CD4-positive, alpha-beta T cell treated with Interferon gamma for 1 hour (primary cell): ENCODE measurements at places on chromosomes 2 and 18.

GRCh38 chr2:5521461-5521860 lies 170.7 kb upstream of the SOX11 start:
- DNase-seq: no peak

DNA sequence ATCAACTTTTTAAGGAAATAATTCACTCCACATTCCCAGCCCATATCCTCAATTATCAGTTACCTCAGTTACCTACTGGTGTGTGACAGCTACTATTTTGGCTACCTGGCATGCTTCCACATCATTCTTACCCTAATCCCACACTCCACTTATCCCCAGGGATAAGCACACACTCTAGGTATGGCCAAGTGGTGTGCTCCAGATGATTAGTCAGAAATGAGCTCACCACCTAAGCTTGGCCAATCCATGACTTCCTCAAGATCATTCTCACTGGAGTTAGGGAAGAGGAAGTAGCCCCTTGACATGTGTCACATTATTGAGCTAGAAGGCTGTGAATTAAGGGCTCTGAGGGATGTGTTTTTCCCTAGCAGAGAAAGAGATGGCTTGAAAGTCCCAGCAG lies 20.9 kb upstream of the SMAD4 start:
- no peak for DNase-seq

GRCh38 chr18:77635451-77635850 lies 385.8 kb downstream of the GALR1 start:
- DNase-seq: no peak

- no peak for DNase-seq
Observed at GRCh38 chr18:79937103-79937860, 14.2 kb downstream of the SLC66A2 start.

- DNase-seq: no peak
Observed at GRCh38 chr2:203002054-203002821, 12.4 kb upstream of the NBEAL1 start.

DNA sequence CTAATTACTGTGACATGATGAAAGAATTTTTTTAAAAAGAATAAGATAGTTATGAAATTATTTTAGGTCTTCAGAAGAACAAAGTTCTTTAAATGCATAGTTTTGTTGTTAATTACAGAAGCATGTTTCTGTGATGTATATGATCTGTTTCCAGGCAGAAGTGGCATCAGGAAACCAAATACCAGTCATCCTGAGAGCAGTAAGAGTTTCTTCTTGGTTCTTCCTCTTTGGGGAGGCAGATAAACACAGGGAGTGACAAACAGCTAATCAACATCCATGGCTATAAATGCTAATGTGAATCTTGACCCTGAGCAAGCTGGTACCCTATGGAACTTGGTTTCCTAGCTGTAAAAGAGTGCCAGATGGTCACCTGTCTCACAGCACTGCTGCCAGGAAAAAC lies 29.2 kb downstream of the WIPF1 start:
- no peak for DNase-seq

GRCh38 chr2:216572582-216573578 lies 60.3 kb upstream of the IGFBP2 start:
- DNase-seq: no peak

GRCh38 chr2:184444217-184444616 lies 154.1 kb upstream of the ZNF804A start:
- no peak for DNase-seq

DNA sequence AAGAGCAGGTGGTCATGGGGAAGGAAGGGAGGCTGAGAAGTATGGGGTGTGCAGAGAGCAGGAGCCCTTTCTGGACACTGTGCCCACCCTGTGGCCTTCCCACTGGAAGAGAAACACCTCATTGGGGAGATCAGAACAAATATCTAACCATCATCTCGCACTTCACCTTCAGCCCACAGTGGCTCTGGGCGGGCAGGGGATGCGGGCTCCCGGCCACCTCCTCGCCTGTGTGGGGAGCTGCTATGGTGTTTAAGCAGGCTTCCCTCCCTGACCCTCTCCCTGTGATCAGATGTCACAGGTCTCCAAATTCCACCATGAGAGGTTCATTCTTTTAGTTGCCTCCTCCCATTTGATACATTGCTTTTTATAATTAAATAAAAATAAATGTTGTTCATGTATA lies 5.0 kb downstream of the FBLN7 start:
- DNase-seq: no peak

- no peak for DNase-seq
Observed at GRCh38 chr18:75107931-75108276, 101.0 kb downstream of the PTGR3 start.

DNA sequence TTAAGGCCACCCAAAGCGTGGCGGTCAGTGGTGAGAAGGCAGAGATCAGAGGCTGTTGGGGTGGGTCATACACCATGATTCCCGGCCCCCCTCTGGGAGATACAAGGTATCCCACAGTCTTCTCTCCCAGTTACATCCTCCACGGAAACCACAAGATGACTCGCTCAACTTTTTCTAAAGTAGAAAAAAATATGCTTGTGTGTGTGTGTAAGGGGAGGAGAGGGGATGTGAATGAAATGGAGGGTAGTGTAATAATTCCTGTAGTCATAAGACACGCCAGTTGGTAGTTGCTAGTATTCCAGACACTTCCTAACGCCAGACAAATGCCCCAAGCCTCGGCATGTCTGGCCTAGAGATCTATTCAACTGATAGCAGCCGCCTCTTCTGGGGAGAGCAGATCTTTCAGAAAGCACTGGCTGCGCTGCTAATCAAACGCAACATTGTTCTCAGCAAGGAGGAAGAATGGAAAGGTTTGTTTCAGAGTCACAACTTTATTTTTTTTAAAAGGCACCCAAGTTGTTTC lies 143.5 kb downstream of the TGIF1 start:
- DNase-seq: no peak

DNA sequence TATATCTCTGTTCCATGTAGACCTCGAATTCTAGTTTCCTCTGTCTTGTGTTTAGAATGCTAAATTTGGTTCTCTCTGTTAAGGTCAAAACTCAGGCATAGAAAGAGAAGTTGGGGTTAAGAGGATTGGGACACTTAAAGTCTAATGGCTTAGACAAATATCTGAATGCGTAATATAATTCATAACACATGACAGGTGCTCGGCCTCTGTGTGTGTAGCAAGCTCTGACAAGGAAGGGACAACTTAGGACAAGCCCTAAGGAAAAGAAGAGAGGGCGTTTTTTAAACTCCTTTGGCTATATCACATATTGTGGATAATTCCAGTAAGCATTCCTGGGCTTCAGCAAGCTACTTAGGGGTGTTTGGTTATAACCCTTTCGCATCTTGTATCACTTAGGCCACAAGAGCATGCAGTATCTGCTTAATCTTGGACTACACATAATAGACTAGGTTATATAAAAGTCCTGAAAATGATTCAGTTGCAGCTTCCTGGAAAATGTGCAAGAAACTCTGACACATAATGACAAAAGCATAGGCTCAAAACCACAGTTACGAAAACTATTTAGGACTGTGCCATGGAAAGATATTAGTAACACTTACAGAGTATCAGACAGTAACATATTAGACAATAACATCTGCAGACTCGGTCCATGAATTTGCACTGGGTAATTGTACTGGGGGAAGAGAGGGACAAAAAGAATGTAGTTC lies 16.1 kb upstream of the CREB1 start:
- no peak for DNase-seq

- no peak for DNase-seq
Observed at GRCh38 chr2:5412001-5412400, 280.2 kb upstream of the SOX11 start.

- peak; percentile 45 for DNase-seq
Observed at GRCh38 chr18:2956056-2956455, 56.9 kb downstream of the LPIN2 start.

GRCh38 chr18:62897153-62897552 lies 181.8 kb downstream of the PHLPP1 start:
- DNase-seq: no peak

DNA sequence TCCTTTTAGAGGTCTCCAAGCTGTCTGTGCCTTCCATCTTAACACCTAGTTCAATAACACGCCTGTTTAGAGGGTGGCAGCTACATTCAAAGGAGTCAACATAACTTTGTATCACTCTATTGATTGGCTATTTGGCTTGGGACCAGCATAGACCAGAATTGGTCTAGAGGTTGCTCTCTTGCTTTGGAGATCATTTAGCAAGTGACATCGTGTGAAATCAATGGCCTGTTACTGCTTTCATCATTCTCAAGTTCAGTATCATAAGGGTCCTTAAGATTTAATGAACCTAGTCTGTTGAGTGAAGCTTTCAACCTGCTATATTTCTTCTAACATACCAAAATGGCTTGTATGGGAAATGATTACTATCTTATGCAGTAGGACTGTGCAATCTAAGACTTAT lies 768.2 kb downstream of the NRXN1 start:
- no peak for DNase-seq

GRCh38 chr2:192010073-192010472 lies 163.2 kb upstream of the CAVIN2 start:
- DNase-seq: no peak

DNA sequence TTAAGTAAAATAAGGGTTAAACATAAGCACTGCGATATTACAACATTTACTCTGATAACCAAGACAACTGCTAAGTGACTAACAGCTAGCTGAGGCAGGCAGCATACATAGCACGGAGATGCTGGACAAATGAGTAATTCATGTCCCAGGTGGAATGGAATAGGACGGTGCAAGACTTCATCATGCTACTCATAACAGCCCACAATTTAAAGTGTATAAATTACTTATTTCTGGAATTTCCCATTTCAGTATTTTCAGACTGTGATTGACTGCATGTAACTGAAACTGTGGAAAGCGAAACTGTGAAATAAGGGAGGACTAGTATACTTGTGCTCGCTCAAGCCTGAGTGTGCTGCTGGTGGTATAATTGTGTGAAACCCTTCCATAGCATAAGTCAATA lies 12.9 kb downstream of the IER3IP1 start:
- no peak for DNase-seq

- DNase-seq: no peak
Observed at GRCh38 chr2:27446057-27446456, 3.9 kb downstream of the KRTCAP3 start.

- no peak for DNase-seq
Observed at GRCh38 chr2:99477054-99477453, 12.8 kb downstream of the REV1 start.

DNA sequence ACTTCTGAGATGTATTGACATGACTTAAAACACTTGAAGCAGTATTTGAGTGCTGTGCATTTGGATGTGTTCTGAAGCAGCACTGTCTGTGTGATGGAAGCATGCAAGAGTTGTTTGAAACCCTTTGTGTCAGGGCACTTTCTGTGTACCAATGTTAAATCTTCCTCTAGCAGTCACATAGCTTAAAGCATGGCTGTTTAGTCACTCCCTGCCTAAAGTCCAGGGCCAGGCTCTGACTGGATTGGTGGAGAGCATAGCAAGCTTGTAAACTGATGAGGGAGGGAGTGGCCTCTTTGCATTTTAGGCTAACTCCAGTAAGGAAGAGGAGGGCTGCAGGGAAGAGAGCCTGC lies 73.5 kb downstream of the MYO1B start:
- no peak for DNase-seq

GRCh38 chr2:118878531-118879149 lies 31.2 kb upstream of the EN1 start:
- DNase-seq: no peak

DNA sequence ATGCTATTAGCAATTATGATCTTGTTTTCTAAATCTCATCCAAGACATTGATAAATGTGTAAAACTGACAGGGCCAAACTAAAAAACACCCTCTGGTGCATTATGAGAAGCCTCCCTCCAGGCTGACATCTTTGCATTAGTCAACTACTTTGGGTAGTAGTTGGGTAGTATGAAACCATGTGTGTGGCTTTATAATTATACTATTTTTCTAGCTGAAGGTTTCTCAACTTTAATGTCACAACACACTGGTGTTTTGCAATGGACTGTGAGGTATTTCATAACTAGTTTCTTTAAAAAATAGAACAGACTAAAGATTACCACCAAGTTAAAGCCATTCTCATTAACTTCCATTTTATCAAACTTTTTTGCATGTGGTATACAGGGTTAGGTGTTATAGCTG lies 73.1 kb upstream of the RBMS1 start:
- DNase-seq: no peak

DNA sequence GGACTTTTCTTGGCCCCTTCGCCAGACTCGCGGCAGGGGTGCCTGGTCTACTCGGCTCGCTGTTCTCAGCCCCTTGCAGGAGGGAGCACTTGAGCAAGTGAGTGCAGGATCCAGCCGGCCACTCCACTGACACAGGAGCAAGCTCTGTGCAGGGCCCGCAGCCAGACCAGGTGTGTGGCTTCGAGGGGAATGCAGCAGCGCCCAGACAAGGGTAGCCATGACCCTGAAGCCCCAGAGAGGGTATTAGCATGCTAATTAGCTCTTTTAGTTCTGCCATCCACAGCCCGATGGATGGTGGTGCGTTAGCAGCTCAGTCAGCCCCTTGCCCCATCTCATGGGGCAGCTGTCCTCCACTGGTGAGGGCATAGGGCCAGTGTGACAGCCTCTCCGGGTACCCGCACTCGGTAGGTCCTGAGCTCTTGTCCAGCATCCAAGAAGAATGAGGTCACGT lies 103.2 kb upstream of the HS6ST1 start:
- no peak for DNase-seq

DNA sequence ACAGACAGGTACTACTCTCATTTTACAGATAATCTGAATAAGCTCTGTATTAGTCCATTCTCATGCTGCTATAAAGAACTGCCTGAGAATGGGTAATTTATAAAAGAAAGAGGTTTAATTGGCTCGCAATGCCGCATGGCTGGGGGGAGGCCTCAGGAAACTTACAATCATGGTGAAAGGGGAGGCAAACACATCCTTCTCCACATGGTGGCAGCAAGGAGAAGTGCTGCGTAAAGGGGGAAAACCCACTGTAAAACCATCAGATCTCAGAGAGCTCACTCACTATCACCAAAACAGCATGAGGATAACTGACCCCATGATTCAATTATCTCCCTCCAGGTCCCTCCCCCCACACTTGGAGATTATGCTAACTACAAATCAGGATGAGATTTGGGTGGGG lies 254.4 kb downstream of the KCNE4 start:
- DNase-seq: no peak

DNA sequence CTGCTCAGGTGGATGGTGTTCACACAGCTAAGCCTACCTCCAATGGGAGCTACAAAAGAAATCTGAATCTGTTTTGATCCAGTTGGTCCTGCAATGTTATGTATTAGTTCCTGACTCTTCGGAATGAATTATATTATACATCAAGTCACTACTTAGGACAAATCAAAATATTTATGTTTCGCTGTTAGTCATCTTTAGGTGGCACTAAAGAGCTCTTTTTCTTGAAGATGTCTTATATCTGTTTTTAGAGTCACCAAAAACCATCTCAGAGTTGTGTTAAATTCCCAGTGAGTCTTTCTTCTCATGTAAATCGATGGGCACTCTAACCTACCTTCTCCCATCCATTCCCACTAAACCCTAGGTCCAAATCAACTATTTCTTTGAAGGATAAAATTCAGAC lies 2.2 kb downstream of the DNER start:
- DNase-seq: no peak

DNA sequence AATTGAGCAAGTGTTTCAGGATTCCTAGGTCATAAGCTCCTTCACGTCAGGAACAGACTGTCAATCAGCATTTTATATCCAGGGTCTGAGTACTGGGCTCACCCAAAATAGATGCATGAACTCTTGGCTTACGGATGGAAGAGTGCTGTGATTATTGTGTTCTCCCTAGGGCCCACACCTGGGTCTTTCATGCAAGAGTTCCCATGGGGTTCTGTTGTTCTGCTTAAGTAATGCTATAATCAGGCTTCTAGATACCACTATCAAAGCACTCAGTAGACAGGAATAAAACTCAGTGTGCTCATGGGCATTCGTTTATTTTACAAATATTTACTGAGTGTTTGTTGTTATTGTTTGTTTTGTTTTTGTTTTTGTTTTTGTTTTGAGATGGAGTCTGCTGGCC lies 46.4 kb upstream of the PMAIP1 start:
- no peak for DNase-seq
